ENCODE measurements at places on chromosomes 11 and 22.
A peak's percentile ranks its signal among the peaks of the same experiment; 100 is the strongest.

GRCh38 chr11:124823512-124824376 is 23.5 kb upstream of the MSANTD2 start:
- DNase-seq = no peak

GRCh38 chr22:24500277-24500820 is 5.2 kb downstream of the UPB1 start:
- no peak for DNase-seq

DNA sequence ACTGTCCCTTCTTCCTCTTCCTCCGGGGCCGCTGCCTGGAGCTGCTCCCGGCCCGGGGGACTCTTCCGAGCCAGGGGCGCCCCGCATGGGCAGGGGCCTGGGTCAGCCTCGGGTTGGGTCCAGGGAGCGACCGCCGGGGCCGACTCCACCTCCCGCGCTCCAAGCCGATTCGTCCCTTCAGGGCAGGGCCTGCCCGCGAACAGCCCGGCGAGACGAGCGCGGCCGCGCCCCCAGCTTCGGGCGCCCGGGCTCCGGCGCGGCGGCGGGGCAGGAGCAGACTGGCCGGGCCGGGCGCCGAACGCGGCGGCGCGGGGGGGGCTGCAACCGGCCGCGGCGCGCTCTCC is at the start of gene LARGE1:
Gene LARGE1 (minus strand): TSS at position 280 of the 344 bp plus-strand sequence.
- peak; percentile 18 for DNase-seq

DNA sequence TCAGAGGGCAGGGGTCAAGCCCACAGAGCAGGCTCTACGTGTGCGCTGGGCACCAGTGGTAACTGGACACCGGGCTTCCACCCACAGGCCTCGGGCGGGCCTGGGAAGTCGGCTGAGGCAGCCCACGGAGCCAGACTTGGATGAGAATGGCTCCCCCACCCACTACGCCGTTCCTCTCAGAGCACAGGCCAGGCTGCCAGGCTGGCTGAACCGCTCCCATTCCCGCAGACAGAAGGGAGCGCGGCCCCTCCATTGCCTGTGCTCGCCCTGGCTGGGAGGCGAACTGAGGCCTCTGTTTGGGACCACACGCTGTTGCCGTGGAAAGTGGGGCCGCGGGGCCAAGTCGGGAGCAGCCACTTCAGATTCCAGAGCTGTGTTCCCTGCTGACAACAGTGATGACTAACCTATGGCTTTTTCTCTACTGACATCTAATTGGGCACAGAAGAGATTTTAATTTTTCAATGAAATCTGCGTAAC is 63.9 kb downstream of the MYH9 start:
- no peak for DNase-seq

- DNase-seq = no peak
Observed at GRCh38 chr11:75450236-75450635, 17.2 kb upstream of the KLHL35 start.

GRCh38 chr11:97163631-97164191 is 773.9 kb downstream of the JRKL start:
- no peak for DNase-seq

- DNase-seq = no peak
Observed at GRCh38 chr11:93526641-93527583, 16.3 kb downstream of the SMCO4 start.

GRCh38 chr22:30275625-30276024 is 9.0 kb upstream of the OSM start:
- no peak for DNase-seq

DNA sequence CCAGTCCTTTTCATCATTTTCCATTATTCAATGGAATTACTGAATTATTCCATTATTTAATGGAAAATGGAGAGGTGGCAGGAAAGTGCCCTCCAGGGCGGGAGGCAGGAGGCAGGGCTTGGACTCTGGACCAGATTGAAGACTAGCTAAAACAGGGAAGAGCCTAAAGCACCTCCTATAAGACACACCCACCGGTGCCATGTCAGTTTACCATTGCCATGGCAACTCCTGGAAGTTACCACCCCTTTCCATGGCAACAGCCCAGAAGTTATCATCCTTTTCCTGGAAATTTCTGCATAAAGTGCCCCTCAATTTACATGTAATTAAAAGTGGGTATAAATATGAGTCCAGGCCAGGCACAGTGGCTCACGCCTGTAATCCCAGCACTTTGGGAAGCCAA is 443.7 kb downstream of the TBC1D22A start:
- DNase-seq = no peak

DNA sequence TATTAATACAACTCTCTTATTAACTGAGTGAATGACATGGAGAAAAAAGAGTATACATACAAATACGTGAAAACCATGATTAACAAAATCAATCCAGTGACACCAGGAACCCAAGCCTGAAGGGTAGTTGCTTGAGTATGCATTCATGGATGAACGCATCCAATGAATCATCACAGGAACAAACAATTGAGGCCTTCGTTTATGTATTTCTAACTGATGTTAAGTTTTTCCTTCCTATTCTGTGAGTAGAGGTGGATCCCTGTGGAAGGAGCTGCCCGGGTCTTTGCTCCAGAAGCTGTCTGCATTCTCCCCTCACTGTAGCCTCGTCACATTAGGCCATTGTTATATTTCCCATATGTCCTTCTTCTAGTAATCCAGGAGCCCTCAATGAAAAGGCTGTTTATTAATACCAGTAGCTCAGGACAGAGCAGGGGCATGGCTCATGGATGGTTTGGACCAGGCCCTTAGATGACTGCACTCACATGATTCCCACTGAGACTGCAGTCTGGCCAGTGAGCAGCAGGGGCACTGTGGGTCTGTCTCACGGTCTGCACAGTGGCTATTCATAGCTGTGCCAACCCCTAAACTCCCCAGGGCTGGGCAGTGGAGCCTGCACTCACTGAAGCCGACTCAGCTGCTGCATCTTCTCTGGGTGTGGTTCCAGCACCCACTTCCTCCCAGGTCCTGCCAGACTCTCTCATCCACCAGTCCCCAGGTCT is 128.1 kb upstream of the TOP3B start:
- peak; percentile 66 for DNase-seq

- no peak for DNase-seq
Observed at GRCh38 chr11:120221115-120221752, 10.4 kb downstream of the OAF start.

GRCh38 chr22:19891317-19892256 is 36.9 kb upstream of the GNB1L start:
- peak; percentile 86 for DNase-seq
